ENCODE measurements at places on chromosomes 3 and 15.

DNA sequence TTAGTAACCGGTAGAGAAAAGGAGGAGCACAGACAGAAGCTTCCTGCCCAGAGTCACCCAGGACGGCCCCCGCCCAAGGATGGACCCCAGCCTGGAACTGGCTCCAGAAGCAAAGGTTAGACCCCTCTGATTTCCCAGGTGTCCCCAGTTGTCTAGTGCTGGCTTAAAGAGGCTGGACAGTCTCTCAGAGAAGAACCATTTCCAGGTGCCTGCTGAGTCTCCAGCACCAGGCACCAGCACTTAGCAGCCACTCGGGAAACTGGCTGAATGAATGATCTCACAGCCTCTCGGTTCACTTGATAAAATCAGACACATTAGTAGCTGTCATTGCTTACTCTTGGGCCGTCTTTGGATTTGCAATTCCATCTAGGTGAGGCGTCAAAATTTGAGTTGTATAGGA lies 139.7 kb upstream of the HES1 start:
- DNase-seq = no peak

DNA sequence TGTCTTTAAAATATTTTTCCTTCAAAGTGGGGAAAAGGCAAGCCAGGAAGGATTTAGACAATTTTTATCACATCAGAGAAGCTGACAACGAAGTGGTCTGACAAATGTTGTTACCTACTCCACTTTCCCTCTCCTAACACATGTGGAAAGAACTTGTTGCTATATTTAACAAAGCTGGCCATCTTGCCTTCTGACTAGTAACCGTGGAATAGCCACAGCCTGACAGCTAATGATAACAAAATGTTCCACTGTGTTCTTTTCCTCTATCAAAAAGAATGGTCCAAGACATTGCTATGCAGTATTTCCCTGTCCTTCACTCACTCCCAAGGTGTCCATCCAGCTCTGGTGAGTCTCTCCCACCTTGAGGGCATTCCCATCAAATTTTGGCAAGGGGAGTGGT lies 481.4 kb upstream of the THBS1 start:
- DNase-seq = no peak

DNA sequence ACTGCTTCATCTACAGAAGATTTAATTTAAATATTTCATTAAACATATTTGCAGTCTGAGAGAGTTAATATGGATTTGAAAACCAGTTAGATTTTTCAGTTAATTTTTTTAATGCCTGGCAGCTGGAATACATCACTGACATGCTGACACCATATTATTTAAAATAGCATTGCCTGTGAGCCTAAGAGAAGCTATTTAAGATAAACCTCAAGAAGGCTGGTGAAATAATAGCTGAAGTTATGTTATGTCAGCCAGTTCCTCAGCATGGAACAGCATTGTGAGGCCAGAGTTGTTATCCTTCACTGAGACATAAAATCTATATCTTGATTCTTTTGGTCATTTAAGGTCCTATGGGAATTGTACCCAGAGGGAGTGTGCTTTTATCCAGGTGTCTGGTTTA lies 705.2 kb downstream of the NAALADL2 start:
- DNase-seq = no peak

DNA sequence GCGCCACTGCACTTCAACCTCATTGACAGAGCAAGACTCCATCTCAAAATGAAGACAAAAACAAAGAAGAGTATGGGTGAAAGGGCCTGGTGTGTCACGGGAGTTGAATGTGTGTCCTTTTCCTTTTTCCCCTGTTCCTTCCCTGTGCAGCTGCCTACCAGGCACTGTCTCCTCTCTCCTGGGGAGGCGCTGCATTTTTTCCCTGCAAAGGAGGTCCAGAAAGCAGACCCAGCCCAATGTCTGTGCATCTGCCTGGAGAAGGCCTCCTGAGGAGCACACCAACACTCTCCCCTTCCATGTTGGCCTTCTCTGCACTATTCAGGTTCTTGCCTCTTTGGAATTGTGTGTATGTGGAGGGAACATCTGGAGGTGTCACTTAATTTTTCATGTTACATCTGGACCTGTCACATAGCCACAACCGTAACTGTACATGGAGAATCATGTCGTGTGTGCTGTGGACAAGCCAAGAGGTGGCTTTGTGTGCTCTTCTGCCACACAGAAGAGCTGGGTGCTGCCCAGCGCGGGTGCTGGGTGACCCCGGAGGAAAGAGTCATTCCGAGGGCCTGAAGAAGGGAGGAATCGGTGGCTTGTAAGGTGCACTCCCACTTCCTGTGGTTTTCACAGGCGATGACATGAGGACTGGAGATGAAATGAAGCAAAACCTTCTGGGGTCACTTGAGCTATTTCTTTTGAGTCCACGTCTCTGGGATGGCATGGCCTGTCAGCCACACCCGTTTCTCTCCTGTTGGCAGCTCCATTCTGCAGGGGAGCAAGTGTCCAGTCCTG lies 46.5 kb upstream of the CGNL1 start:
- DNase-seq = peak; percentile 95

GRCh38 chr3:157529751-157530150 lies 26.5 kb upstream of the VEPH1 start:
- DNase-seq = no peak

GRCh38 chr3:57852896-57853295 lies 96.8 kb downstream of the SLMAP start:
- peak; percentile 22 for DNase-seq

DNA sequence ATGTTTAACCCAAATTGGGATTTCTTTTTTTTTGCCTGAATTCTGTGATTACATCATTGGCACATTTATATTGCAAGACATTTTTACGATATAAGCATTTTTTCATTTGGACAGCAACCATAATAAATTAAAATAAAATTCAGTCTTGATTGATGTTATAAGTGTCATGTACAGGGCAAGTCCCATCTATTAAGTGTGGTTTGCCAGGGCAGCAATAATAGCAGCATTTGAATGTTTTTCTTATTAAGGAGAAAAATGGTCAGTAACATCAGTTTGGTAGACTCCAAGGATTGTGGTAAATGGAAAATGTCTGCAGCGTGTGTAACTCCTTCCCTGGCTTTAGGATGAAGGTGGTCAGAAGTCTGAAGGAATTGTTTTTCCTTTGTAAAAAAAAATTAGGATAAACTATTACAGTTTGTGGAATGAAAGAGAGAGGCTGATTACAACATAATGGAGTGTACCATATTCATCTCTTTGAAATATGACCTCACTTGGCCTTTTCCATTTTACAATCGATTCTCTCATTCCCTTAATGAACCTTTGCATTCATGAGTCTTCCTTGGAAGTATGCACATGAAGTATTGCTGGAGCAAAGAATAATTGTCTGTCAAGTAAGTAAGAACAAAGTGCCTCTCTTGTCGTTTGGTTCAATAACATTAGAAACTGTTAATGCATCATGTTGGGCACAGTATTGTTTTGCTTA lies 405.4 kb upstream of the THRB start:
- no peak for DNase-seq
